Stimulated activated CD8-positive, alpha-beta memory T cell treated with anti-CD3 and anti-CD28 coated beads, Interleukin-4, amount 100 ng/mL, for 24 hours (primary cell): ENCODE measurements at places on chromosomes 2 and 18.

- peak; percentile 13 for DNase-seq
Measured at GRCh38 chr2:45993476-45993991, 303.7 kb upstream of the EPAS1 start.

GRCh38 chr2:14492920-14493503 is 139.5 kb upstream of the LRATD1 start:
- no peak for DNase-seq

DNA sequence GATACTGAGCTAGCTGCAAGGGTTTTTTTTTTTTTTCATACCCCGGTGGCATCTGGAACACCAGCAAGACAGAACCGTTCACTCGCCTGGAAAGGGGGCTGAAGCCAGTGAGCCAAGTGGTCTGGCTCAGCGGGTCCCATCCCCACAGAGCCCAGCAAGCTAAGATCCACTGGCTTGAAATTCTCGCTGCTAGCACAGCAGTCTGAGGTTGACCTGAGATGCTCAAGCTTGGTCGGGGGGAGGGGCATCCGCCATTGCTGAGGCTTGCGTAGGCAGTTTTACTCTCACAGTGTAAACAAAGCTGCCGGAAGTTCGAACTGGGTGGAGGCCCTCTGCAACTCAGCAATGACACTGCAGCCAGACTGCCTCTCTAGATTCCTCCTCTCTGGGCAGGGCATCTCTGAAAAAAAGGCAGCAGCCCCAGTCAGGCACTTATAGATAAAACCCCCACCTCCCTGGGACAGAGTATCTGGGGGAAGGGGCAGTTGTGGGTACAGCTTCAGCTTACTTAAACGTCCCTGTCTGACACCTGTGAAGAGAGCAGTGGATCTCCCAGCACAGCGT is 5.1 kb upstream of the MIB1 start:
- DNase-seq, result no peak

DNA sequence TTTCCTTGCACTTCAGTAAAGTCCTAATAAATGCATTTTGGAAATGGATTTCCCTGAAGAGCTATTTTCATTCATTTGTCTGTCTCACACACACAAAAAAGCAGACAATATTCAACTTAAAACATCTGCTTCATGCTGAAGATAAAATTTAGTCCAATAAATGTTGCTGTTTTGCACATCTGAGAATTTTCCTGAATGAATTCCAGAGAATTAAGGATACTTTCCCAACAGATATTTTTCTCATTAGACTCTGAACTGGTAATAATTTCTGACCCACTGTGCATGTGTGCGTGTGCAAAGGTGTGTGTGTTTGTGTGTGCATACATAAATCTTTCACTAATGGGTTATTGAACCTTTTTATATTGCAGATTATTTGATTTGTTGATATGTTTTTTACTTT is 390.2 kb upstream of the TMEFF2 start:
- DNase-seq, result no peak

DNA sequence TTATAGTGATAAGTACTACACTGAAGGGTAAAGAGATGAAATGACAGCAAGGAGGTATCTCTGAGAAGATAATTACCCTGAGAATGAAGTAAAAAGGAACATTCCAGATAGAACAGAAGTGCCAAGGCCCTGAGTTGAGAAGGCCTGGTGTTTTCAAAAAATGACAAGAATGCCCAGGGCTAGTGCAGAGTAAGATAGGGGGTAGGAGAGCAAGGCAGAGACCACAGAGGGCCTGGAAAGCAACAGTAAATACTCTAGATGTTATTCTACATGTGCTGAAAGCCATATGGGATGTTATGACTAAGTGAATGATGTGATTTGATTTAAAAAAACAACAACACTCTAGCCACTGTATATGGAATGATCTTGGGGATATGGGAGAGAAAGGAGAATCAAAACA is 52.3 kb downstream of the BAZ2B start:
- no peak for DNase-seq

DNA sequence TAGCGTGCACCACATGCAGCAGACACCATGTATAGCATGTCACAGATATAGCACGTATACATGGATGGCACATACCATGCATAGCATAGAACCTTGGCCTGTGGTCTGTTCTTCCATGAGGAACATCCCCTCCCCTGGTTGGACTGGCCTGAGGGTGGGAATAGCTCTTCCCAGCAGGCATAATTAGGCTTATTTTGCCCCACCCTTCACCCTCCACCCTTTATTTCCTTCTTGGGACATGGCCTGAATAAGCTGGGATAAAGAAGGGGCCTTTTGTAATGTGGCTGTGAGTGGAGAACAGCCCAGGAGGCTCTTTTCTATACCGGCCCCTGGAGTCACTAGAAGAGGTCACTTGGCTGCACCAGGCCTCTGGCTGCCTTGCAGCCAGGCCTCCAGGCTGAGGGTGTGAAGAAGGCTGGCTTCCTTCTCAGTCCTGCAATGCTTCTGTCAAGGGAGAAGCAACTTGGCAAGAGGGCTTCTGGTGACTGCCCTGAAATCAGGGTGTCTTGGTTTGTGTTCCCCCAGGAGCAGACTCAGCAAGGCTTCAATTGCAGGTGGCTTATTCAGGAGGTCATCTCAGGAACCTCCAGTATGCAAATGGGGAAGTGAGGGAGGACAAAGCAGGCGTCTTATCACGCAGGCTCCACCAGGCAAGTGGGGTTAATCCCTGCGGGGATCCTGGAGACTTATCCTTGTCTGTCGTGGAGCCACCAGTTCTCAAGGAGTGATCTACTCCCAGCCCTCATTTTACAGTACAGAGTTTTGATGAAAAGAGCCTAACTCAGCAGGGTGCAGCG is 68.2 kb downstream of the HS6ST1 start:
- DNase-seq, result no peak

- DNase-seq, result no peak
Measured at GRCh38 chr18:62449490-62450104, 73.2 kb upstream of the ZCCHC2 start.

DNA sequence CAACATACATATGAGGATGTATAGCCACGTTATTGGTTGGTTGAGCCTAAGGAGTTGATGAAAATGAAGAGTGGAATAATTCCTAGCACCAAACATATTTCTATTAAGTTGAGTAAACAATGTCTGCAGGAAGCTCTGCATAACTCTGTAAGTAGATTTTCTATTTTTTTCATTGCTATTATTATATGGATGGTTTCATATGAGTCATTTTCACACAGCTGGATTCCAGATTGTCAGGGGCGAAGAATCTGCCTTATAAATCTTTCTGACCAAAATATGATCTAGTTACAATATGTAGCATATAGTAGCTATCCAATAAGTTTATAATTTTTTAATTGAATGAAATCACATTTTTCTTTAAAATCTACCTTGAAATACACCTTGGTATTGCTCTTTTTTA is 468.0 kb upstream of the PKDCC start:
- no peak for DNase-seq

- no peak for DNase-seq
Measured at GRCh38 chr18:10927286-10927992, 221.9 kb downstream of the PIEZO2 start.

DNA sequence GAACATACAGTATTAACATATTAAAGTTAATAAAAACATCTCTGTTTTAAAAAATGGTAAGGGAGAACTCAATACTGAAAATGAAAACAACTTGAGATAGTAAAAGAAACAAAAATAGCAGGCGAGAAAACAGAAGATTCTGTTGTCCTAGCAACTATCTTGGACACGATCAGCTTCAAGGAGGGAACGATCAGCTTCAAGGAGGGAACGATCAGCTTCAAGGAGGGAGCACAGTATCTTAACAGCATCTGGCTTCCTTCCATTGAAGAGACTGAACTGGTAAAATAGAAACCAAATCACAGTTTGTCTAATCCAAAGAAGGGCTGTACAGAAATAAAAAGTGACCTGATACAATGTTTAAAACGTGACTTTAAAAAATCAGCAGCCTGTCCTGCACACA is 51.8 kb downstream of the NDUFA10 start:
- DNase-seq, result no peak

DNA sequence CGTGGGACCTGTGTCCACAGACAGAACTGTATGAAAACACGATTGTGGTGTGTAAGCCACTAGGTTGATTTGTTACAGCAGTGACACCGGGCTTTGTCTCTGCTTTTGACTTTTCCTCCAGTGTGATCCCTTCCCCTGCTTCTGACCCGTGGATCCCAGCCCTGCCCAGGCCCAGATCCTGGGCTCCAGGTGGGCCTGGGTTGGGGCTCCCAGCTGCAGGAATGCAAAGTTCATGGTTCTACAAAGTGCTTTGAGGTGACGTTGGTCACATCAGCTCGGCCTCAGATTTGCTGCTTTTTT is 26.8 kb downstream of the HPCAL1 start:
- DNase-seq, result no peak
